Smooth muscle cell of trachea (primary cell): ENCODE measurements at places on chromosomes 6 and 20. TPM values are rescaled to one million over a fixed set of nuclear protein-coding genes. Genes with fewer than 3 reads are reported as not detected.

Gene SLC22A2
- not detected in 2 replicates for total RNA-seq

Gene EPHA7
- 0.29 TPM in 1 of 2 replicates, not detected in the other for total RNA-seq

Gene EEF1A2
- total RNA-seq: 0.87 and 8.6 TPM in 2 replicates

Gene GMPR
- total RNA-seq: 11.7 and 15.3 TPM in 2 replicates

Gene STMND1
- not detected in 2 replicates for total RNA-seq

Gene RHAG
- total RNA-seq: not detected in 2 replicates

Gene HLA-DQB1
- total RNA-seq: not detected in 2 replicates

Gene SMLR1
- total RNA-seq: not detected in 2 replicates

Gene FGD2
- total RNA-seq: not detected in 2 replicates

Gene RPS6KA2
- total RNA-seq: 60.4 and 122 TPM in 2 replicates

Gene LAMA5
- 90.0 and 101 TPM in 2 replicates for total RNA-seq

Gene CCM2L
- not detected in 2 replicates for total RNA-seq

Gene OR2J3
- total RNA-seq: not detected in 2 replicates

Gene DDO
- 0.29 and 0.66 TPM in 2 replicates for total RNA-seq

Gene PNPLA1
- not detected in 2 replicates for total RNA-seq

Gene C6orf89
- 48.9 and 52.3 TPM in 2 replicates for total RNA-seq

Gene PGK2
- not detected in 2 replicates for total RNA-seq

Gene ADGRF1
- total RNA-seq: not detected in 2 replicates

Gene NOTCH4
- 1.3 and 2.0 TPM in 2 replicates for total RNA-seq

Gene SOBP
- 8.8 and 13.7 TPM in 2 replicates for total RNA-seq

Gene BPI
- total RNA-seq: under 0.01 TPM in 1 of 2 replicates, not detected in the other

Gene MAS1
- total RNA-seq: not detected in 2 replicates

Gene TRDN
- not detected in 2 replicates for total RNA-seq
